ENCODE measurements at places on chromosomes 2 and 18.

GRCh38 chr2:181234487-181234891 is 222.7 kb upstream of the ITGA4 start:
- no peak for DNase-seq

DNA sequence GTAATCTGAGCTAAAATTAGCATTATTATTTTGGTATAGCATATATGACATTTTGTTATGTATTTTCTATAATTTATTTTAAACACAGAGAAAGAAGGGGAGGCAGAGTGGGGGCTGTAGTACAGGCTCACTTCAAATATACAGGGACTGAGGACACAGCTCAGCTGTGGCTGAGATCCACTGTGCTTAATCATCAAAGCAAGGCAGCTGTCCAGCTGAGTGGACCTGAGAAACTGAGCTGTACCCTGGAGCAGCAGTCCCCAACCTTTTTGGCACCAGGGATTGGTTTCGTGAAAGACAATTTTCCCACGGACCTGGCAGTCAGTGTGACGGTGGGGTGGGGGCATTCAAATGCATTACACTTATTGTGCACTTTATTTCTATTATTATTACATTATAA is 687.2 kb downstream of the RNF144A start:
- no peak for DNase-seq

DNA sequence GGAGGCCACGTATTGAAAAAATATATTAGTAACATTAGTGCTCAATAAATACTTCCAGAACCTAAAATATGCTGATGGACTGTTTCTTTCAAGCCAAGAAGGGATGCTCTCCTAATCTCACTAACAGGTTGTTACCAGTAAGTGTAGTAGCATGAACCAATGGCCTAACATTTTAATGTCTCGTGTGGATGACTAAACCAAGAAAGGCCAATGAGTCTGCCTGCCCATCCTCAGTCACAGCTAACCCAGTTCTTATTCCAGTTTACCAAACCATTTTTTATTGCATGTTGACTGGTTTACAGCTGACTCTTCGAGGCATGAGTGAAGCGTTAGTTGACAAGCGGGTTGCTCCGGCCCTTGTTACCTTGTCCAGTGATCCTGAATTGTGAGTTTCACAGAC is 45.1 kb upstream of the TNFRSF11A start:
- no peak for DNase-seq

GRCh38 chr2:225995796-225996461 is 596.4 kb downstream of the NYAP2 start:
- no peak for DNase-seq

- DNase-seq = no peak
Measured at GRCh38 chr18:26462355-26462754, 86.0 kb downstream of the KCTD1 start.

- peak; percentile 89 for DNase-seq
Measured at GRCh38 chr2:134736167-134736880, 17.5 kb upstream of the TMEM163 start.

DNA sequence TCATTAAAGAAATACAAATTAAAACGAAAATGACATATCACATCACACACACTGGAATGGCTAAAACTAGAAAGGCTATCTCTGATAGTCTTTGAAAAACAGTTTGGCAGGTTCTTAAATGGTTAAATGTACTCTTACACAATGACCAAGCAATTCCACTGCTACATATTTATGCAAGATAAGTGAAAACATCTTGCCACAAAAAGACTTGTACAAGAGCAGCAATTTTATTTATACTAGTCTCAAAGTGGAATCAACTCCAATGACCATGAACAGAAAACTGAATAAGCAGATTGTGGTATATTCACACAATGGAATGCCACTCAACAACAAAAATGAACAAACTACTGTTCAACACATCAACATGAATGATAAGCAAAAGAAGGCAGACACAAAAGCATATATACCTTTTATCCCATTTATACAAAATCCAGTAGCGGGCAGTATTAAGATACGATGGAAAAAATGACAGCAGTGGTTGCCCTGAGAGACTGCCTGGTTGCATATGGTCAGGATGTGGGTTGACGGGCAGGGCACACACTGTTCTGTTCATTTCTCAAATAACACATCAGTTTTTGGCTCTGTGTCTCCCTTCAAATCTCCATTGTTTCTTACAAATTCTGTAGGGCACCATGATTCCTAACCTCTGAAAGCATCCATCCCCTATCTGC is 25.4 kb downstream of the SP100 start:
- DNase-seq = no peak

GRCh38 chr2:149363958-149364357 is 33.6 kb downstream of the LYPD6 start:
- no peak for DNase-seq

DNA sequence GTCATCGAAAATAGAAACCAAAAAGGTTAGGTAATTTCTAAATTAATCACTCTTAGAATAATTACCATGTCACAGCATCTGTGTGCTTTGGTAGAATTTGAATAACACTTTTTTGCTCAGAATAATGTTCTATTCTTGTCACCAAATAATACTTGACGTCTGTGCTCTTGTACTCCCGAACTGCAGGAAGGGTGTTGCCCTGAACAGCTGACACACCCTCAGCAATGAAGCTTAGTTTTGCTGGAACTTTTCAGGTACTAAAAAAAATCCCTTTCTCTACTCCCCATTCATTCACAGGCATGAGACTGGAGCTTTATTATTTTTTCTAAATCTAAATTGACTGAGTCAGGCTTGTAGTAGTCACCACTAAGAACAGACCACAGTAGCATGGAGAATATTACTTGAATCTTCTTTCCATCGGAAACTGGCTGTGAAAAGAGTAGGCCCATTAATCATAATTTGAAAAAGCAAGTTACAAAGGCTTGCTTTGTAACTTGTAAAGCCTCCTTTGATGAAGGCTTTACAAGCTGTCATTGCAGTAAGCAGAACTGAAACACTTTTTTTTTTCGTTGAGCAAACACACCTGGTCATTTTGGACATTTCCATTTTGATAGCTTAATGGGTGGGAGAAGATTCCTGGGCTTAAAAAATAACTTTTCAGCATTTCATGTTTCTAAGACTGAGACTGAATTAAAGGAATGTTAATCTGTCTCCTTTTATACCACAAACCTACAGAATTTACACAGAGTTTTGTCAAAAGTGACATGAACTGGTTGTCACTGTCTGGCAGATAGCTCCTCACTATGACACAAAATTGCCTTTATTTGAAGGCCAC is 70.3 kb upstream of the PELI1 start:
- no peak for DNase-seq

GRCh38 chr2:209424781-209425470 is 1.1 kb downstream of the MAP2 start:
- no peak for DNase-seq

GRCh38 chr2:109173311-109174171 is 44.5 kb downstream of the SH3RF3 start:
- DNase-seq = no peak

Data from ACHN (cell line).